ENCODE measurements at places on chromosomes 7 and 10. TPM values are rescaled to one million over a fixed set of nuclear protein-coding genes. Genes with fewer than 3 reads are reported as not detected.

The OR2A42 gene
- 0.13 TPM for polyA plus RNA-seq

The TFPI2 gene
- polyA plus RNA-seq = 7.8 TPM

The PLCE1 gene
- polyA plus RNA-seq = 5.9 TPM

The PTF1A gene
- polyA plus RNA-seq = not detected

The CXCL12 gene
- polyA plus RNA-seq = 111 TPM

DNA sequence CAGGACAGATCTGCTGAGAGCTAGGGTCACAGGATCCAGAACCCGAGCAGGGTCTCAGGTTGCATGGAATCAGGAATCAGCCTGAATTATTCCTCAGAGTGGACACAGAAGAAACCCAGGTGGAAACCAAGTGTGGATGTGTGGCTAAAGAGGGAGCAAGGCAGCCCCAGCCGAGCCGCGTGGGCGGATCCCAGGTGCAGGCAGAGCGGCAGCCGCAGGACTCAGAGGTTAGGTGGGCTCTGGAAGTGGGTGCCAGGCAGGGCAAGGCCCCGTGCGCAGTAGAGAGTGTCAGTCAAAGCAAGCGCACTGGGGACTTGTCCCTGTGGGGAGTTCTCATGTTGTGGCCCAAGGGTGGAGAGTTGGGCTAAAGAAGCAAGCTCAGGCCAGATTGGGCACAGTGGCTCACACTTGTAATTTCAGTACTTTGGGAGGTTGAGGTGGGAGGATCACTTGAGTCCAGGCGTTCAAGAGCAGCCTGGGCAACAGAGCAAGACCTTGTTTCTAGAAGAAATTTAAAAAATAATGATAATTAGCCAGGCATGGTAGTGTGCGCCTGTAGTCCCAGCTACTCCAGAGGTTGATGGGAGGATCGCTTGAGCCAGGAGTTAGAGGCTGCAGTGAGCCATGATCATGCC lies 125.9 kb downstream of the CUL2 start:
- no peak for DNase-seq

DNA sequence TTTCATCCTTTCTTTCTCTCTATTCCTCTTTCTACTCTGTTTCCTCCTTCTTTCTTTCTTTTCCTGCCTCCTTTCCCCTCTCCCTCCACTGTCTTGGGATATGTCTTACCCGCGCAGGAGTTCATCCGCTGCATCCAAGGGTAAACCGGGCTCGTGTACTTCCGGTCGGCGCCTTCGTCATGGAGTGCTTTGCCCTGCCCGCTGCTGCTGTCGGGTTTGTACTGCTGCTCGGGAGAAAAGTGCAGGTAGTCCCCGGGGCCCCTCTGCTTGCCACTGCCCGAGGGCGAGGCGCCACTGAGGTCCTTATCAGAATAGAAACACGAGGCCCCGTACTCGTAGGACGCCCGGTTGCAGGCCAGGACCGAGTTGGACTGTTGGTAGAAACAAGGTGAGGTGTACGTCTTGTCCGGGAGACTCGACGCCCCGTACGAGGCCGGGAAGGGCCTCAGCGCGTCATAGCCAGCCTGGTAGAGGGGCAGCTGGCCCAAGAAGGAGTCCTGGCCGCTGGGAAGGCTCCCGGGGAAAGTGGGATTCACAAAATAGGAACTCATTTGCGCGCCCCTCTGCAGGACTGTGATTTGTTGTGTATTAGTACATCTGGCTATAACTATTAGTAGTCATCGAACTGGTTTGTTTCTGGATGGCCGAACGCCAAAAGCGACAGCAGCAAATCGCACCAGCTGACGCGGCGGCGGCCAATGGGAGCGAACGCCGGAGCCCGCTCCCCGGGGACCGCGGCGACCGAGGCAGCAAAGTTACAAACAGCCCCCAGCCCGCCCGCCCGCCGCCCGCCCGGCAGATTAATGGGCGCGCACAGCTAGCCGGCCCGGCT lies at the start of gene HOXA6:
TSS of gene HOXA6 (minus strand) at position 576 of the 832 bp plus-strand sequence. CDS start at position 551, 25 bp downstream.
- DNase-seq = peak; percentile 88

DNA sequence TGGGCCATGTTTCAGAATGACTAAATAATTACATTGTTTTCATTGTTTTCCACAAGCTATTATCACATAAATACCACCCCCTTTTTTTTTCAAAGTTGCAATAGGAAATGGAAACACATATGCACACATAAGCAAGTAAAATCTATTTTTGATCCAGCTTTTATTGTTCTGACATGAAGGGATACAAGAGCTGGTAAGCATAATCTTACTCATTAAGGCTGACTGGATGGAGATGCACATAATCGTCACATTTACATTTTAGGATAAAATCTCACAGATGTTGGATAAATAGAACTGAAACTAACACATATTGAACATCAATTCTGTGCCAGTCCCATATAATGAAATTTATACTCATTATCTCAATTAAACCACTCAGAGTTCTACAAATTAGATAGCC lies 84.5 kb upstream of the CHRM2 start:
- DNase-seq = no peak

GRCh38 chr7:128203047-128203491 lies 38.0 kb upstream of the LEP start:
- no peak for DNase-seq

- DNase-seq = no peak
These were observed 72.1 kb downstream of the GRK5 start for GRCh38 chr10:119279441-119279840.

DNA sequence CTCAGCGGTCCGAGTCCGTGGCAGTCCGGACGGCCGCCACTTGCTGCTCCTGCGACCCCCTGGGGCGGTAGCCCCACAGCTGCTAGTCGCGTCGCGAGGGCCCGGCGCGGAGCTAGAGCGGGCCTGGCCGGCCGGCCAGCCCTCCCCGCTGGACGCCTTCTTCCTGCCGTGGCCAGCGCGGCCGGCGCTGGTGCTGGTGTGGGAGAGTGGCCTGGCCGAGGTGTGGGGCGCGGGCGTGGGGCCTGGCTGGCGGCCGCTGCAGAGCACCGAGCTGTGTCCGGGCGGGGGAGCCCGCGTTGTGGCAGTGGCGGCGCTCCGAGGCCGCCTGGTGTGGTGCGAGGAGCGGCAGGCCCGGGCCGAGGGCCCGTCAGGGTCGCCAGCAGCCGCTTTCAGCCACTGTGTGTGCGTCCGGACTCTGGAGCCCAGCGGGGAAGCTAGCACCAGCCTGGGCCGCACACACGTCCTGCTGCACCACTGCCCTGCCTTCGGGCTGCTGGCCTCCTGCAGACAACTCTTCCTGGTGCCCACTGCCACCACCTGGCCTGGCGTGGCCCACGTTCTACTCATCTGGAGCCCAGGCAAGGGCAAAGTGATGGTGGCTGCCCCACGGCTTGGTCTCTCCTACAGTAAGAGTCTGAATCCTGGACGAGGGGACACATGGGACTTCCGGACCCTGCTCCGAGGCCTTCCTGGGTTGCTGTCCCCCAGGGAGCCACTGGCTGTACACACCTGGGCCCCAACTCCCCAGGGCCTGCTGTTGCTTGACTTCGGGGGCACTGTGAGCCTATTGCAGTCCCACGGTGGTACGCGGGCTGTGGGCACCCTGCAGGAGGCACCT lies 631 bp downstream of the HPS6 start:
- peak; percentile 62 for DNase-seq

DNA sequence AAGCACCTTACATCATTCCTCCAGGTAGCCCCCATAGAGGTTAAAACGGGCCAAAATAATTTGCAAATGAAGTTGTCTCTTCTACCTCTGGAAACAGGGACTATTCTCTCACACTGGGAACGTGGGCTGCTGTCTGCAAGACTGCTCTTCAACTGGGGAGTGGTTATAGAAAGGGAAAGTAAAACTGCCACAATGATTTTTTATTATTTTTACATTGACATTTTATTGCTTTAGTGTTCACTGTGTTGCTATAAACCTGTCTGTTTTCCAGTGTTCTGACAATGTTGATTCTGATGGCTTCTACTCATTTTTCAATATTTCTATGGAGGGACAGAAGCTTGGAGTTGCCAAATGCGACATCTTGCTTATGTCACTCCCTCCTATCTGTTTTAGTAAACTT lies 115.1 kb upstream of the ANTXRL start:
- DNase-seq = no peak

DNA sequence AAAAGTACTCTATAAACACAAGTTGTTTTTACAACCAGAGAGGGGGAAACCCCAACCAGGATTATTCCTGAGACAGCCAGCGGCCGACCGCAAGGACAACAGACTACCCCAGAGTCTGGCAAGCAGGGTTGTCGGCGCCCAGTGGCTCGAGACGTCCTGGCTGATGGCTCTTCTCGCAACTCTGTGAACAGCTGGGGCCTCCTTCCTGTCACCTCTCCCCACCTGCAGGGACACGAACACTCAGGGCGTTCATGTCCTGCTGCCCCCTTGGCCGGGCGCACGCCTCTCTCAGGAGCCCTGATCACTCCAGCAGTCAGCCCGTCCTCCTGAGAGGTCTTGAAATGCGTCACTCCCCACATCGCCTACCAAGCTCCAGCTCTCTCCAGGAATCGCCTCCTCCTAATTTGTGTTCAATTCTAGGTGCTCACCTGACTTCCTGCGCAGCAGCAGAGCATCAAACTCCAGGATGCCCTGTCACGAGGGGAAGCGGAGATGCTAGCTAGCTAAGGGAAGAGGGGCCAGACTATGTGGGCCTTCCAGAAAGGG lies 66.4 kb upstream of the TNRC18 start:
- no peak for DNase-seq

DNA sequence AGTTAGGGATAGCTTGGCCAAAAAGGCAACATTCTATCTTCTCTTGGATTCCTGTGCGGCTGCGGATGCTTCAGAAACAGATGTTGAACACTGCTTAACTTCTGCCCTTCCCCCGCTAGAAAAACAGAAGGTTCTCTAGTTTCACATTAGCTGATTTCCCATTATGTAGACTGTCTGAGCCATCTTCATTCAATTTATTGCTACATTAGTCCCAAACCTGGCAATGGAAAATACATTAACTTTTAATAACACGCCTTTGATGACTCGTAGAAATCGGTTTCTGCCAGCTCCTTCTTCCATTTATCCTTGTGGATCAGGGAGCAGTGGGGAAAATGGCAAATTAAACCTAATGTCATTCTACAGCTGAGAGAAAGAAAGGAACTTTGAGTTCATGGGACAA lies 119.9 kb downstream of the SLC16A9 start:
- peak; percentile 34 for DNase-seq

GRCh38 chr7:45163692-45164052 lies 6.1 kb downstream of the RAMP3 start:
- DNase-seq = no peak

DNA sequence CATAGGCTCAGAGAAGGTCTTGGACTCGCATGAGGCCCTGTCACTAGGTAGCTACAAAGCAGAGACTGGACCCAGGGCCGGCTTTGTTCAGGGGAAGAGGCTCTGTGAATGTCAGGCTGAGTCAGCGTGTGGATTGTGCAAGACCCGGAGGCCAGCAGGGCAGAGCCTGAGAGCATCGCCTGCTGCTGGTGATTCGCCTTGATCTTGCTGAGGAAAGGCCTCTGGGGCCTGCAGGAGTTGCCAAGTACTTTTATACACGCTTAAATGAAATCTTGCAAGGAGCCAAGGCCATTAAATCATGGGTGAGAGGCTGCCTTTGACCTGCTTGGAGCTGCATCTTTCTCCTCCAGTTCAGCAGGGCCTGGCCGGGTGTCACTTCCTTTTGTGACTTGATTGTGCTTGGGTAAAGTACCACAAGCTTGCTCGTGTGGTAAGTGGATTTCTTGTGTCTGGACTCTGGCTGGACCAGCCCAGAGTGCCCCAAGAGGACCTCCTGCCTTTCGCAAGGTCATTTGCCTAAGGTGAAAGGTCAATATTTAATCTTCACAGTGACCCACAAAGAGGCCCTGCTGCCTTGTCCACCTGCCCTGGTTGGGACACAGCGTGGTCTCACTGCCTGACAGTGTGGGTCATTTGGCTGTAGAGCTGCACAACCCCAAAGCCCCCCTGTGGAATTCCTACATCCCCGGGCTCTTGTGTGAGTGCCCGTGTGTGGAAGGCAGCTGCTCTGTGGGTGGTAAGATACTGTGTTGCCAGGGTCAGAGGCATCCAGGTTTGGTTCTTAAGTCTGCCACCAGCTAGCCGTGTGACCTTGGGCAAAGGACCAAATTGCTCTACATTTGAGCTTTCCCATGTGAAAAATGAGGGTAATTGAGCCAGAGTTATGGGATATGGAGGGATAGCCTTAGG lies 38.6 kb upstream of the SH2D4B start:
- DNase-seq = peak; percentile 60

GRCh38 chr7:40470091-40470592 lies 335.3 kb downstream of the SUGCT start:
- no peak for DNase-seq

- peak; percentile 85 for DNase-seq
These were observed at the start of gene VSIR for GRCh38 chr10:71773221-71773971. Gene VSIR (minus strand): TSS chr10:71773520. CDS start chr10:71773439, 81 bp downstream.

DNA sequence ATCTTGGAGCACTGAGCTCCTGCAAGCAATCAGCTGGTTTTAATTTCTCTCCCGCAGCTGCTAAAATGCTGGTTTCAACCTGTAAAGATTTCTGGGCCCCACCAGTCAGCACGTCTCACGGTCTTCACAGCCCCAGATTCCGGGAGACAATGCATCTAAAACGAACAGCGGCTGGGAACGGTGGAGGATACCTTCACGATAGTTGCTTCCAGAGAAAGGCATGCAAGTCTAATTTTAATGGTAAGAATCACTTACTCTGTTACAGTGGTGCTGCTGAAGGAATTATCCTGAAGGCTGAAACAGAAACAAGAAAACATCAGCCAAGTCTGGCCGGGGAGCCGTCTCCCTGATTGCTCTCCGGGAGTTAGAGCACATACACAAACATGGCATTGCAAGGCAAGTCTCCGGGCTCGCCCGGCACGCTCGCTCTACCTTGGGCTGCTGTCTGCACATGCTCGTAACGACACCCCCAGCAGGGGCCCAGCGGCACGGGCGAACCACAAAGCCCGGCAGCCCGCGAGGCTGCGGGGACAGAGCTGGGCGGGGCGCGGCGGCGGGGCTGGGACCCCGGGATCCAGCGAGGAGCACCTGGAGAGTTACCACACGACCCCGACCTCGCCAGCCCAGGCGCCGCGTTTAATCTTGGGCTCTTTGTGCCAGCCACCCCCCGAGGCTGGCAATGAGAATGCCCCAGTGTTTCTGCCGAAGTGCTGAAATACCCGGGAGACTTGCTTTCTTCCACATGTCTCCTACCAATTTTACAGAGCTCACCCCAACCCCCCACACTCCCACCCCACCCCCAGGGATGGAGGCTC lies at the start of gene FAM13C:
TSS of gene FAM13C (minus strand) at position 406 of the 815 bp plus-strand sequence. CDS start at position 317, 89 bp downstream.
- peak; percentile 85 for DNase-seq

All from kidney (tissue), 22 donors.